ENCODE measurements at places on chromosomes 7 and 10.

- DNase-seq = no peak
Observed at GRCh38 chr7:143974459-143974858, 19.8 kb downstream of the OR2F1 start.

- no peak for DNase-seq
Observed at GRCh38 chr7:30682212-30683083, at the start of gene CRHR2. Gene CRHR2 (minus strand): TSS chr7:30682456. CDS start chr7:30682280, 176 bp downstream.

- no peak for DNase-seq
Observed at GRCh38 chr10:38118072-38118807, 24.1 kb downstream of the ZNF37A start.

DNA sequence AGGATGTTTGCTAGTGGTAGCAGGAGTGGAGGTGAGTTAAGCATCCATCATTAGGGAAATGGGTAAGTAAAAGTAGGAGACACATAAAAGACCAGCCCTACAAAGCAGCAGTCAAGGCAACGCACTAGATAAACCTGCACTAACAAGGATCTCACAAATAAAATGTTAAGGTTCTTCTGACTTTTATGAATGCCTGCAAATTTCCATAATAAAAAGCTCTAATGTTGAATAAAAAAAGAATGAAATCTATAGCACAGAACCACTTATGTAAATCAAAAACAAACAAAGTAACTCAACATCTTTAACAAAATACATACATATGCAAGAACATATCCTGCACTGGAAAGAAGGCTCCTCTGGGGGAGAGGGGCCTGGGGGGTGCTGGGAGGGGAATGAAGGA, 4.6 kb downstream of the SGMS1 start:
- no peak for DNase-seq

GRCh38 chr7:28065308-28065707, 115.3 kb downstream of the JAZF1 start:
- DNase-seq = no peak

GRCh38 chr7:11474902-11475585, 357.0 kb downstream of the THSD7A start:
- no peak for DNase-seq

DNA sequence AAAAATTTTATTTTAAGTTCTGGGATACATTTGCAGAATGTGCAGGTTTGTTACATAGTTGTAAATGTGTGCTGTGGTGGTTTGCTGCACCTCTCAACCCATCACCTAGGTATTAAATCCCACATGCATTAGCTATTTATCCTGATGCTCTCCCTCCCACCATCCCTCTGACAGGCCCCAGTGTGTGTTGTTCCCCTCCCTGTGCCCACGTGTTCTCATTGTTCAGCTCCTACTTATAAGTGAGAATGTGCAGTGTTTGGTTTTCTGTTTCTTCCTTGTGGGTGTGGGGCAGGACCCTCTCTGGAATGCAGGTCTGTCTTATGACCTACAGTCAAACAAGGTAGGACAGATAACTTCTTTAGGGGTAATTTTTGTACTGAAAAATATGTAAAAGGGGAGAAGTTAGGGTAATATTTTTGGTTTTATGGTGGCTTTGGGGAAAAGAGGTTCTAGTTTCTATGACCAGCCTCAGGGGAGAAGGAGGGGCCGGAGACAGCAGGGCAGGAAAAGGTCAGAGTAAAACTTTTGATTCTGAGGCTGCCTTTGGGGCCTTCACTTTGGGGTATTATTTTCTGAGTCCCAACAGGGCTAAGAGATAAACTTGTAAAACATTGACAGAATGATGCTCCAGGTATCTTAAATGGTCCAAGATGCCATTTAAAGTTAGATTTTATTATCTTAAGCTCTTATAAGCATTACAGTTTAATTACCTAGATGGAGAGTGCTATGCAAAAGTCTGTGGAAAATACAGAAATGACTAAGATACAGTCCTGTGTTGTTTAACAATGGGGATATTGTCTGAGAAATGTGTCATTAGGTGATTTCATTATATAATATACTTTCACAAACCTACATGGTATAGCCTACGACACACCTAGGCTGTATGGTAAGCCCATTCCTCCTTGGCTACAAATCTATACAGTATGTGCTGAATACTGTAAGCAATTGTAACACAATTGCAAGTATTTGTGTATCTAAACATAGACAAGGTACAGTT, 354.8 kb downstream of the ABCA13 start:
- no peak for DNase-seq

GRCh38 chr7:24971333-24972165, 8.4 kb downstream of the OSBPL3 start:
- no peak for DNase-seq
